Gastrocnemius medialis (tissue), 4 donors: ENCODE measurements at places on chromosomes 4 and X. TPM values are rescaled to one million over a fixed set of nuclear protein-coding genes. Genes with fewer than 3 reads are reported as not detected.

- DNase-seq: no peak
- H3K27ac ChIP-seq: no peak overlapping the region
- H3K4me1 ChIP-seq: no peaks in the 10 kb centered on the region
- no peaks in the 10 kb centered on the region for H3K36me3 ChIP-seq
- no peak overlapping the region for H3K4me3 ChIP-seq
Measured at GRCh38 chr4:102334624-102335023, 10.7 kb downstream of the SLC39A8 start.

DNA sequence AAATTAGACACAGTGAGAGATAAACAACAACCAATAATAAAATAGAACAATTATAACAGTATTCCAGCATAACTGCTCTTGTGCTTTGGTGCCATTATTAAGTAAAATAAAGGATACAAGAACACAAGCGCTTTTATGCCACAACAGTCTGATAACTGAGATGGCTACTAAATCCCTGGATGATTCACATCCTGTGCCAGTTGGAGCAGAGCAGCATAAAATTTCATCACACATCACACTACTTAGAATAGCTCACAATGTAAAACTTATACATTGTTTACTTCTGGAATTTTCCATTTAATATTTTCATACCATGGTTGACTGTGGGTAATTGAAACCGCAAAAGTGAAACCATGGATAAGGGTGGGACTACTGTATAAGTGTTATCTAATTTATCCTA is 399.9 kb upstream of the CNKSR2 start:
- no peaks in the 10 kb centered on the region for H3K27me3 ChIP-seq
- no peak for DNase-seq
- H3K4me1 ChIP-seq: no peaks in the 10 kb centered on the region
- no peak overlapping the region for H3K4me3 ChIP-seq

- no peaks in the 10 kb centered on the region for H3K27me3 ChIP-seq
- no peak overlapping the region for H3K4me3 ChIP-seq
- H3K4me1 ChIP-seq: peaks cover 5% of the 10 kb centered on the region
- no peaks in the 10 kb centered on the region for H3K36me3 ChIP-seq
Measured at GRCh38 chr4:27000820-27001219, 140.2 kb downstream of the STIM2 start.

- no peak for DNase-seq
- H3K27ac ChIP-seq: no peak within 1 kb of the TSS
- no peak within 1 kb of the TSS for H3K4me3 ChIP-seq
- no peaks in the 10 kb centered on the region for H3K36me3 ChIP-seq
Measured at GRCh38 chr4:94342694-94343093, at the start of gene HPGDS. Gene HPGDS (minus strand): TSS chr4:94342836. CDS start chr4:94334629, 8,207 bp downstream.

- peaks cover 50% of the 10 kb centered on the region for H3K4me1 ChIP-seq
- no peak for DNase-seq
- H3K27ac ChIP-seq: peak overlapping the region; percentile 45
- no peak overlapping the region for H3K4me3 ChIP-seq
Measured at GRCh38 chr4:151198748-151199147, 78.2 kb upstream of the PRSS48 start.

FABP2 gene
- total RNA-seq: not detected

OTOP1 gene
- not detected for total RNA-seq

MGAT4D gene
- not detected for total RNA-seq

GAGE12J gene
- not detected for total RNA-seq
